ENCODE measurements at places on chromosomes 11 and 22.

GRCh38 chr11:31651822-31652221 lies 142.3 kb downstream of the ELP4 start:
- DNase-seq = no peak

- no peak for DNase-seq
Observed at GRCh38 chr11:7143908-7144307, 55.1 kb downstream of the RBMXL2 start.

- DNase-seq = no peak
Observed at GRCh38 chr22:25536589-25536988, 27.9 kb upstream of the GRK3 start.

- DNase-seq = no peak
Observed at GRCh38 chr22:49357661-49358440, 469.8 kb downstream of the BRD1 start.

- DNase-seq = no peak
Observed at GRCh38 chr11:36350137-36350513, 54.0 kb downstream of the PRR5L start.
